NCI-H1436 (cell line): ENCODE measurements at places on chromosomes 7 and 10.
A peak's percentile ranks its signal among the peaks of the same experiment; 100 is the strongest.

GRCh38 chr10:119896937-119897770, 4.6 kb downstream of the SEC23IP start:
- no peak for DNase-seq

DNA sequence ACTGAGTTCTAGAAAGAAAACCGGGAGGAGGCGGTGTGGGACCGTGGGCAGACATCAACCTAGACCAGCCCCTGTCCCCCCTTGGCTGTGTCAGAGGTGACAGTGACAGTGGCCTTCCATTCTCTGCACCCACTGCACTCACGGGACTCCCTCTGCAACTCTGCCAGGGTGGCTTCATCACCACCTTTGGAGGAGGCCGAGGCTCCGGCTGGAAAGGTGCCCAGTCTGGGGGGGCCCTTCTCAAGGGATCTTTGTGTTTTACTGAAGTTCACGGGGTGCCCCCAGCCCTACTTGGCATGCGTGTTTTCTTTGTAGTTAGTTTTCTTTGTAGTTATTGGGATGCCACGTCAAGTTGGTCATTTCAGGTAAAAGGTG, 417.6 kb downstream of the DNAJB6 start:
- DNase-seq = no peak

GRCh38 chr7:107505997-107506673, 36.3 kb downstream of the GPR22 start:
- peak; percentile 80 for DNase-seq

GRCh38 chr10:130884456-130884855, 427.1 kb downstream of the TCERG1L start:
- DNase-seq = no peak

- no peak for DNase-seq
Observed at GRCh38 chr10:91033324-91033950, 112.5 kb upstream of the ANKRD1 start.

DNA sequence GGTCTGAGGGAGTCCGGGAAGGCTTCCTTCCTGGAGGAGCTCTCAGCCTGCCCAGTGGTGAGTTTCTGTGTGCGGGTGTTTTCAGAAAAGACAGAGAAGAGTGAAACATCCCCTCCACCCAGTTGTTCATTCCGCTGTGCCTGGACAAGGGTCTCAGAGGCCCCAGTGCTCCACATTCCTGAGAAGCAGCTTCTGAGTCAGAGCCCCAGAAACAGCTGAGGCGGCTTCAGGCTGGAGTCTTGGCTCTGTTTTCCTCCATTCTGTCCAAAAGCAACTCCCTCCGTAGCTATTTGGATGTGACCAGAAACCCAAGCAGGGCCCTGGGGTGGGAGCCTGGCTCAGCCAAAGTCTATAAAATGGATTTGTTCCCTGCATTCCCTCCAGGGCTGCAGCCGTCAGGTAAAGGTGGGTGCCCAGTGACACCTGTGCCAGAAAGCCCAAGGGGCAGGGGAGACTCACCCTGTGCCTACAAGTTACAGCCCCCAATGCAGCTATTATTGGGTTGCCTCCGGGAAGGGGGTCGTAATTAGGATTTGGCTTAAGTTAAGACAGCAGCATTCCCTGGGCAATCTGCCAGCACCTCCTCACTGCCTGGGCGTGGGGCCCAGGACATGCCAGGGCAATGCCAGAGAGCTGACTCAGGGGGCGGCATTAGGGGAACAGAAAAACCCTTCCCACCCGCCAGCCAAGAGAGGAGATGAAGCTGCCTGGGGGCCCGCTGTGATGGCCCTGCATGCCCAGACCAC, 13.1 kb upstream of the CAMK2G start:
- DNase-seq = no peak

DNA sequence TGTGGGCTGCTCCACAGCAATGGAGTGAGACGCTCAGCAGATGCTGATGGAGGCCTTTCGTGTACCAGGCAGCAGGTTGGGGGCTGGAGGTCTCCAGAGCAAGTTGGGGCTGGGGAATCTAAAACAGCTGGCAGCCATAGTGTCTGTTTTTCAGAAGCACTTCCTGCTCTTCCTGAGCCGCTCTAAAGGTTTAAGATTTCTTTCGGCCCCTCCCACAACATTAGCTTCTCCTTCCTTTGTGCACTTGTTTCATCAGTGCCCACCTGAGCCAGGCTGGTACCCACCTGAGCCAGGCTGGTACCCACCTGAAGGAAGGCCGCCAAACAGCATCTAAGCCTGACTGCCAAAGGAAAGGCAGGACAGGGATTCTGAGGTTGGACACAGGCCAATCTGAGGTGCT, 18.4 kb upstream of the WAPL start:
- DNase-seq = no peak

DNA sequence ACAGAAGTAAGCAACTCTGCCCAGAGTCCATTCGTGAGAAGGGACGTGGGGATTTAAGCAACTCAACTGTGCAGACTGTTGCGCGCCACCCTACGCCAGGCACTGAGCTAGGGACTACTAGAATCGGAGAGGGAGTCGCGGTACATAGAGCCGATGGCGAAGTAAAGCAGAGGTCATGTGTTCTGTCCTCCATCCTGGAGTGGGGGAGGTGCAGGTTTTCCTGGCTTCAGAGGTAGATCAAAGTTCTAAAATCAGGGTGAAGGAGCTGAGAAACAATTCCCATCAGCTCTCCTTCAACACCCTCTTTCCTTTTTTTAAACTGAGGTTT, 23.2 kb downstream of the SLC35G1 start:
- DNase-seq = no peak

DNA sequence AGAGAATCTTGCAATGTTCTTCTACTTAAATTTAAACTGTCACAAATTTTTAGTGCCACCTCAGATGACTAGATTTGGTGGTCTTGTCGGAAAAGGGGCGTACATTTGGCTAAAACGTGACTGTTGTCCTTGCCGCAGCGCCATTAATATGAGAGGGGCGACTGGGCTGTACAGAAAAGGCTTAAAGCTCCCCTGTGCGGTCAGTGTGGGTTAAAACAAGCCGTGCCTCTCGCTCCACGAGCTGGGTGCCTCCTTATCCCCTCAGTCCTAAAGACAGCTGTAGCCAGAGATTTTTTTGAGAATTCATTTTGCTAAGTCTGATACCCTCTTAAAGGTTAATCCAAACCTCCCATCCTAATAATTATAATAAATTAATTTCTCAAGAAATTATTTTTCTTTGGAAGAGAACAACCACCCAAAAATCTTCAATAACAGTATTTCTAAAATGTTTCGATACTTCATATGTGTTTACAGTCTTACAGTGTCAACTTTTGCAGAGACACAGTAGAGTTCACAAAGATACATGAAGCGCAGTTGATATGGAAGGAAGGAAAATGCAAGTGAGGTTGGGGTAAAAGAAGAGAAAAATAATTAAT, 68.6 kb downstream of the C7orf25 start:
- no peak for DNase-seq

DNA sequence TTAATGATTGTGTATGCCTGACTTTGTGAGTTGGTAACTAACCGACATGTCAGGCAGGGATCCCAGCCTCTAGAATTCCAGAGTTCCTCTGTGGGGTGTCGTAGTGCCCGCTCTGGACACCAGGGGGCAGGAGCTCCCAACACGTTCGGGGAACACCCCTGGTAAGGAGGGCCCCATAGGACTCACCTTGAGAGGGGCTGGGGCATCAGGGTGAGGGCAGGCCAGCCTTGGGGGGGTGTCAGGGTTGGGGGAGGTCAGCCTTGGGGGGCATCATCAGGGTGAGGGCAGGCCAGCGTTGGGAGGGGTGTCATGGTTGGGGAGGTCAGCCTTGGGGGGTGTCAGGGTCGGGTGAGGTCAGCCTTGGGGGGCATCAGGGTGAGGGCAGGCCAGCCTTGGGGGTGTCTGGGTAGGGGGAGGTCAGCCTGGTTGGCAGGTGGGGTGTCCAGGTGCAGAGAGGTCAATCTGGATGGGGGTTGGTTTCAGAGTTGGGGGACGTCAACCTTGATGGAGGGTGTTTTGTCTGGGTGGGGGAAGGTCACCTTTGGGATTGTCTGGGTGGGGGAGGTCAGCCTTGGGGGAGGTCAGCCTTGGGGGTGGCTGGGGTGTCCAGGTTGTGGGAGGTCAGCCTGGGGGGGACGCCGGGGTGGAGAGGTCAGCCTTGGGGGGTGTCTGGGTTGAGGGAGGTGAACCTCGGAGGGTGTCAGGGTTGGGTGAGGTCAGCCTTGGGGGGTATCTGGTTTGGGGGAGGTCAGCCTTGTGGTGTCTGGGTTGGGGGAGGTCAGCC, 45.6 kb upstream of the SUN1 start:
- peak; percentile 58 for DNase-seq

DNA sequence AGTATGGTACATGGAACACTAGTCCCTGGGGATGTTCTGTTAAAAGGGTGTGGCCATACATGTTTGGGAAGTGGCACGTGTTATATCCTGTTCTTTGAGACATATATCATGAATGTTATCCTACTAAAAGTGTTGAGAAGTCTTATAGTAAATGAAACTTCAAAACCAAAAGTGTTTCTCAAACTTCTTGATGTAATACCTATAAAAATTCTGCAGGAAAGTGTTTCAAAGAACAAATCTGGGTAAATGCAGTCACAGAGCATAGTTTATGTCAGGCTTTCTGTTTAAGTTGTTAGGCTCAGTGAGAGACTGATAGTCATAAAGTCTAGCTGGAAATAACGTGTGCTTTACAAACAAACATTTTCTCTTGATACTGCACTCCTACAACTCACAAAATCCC, 273.7 kb downstream of the KIF20B start:
- no peak for DNase-seq

GRCh38 chr7:141956084-141956483, 9.3 kb upstream of the CLEC5A start:
- no peak for DNase-seq

DNA sequence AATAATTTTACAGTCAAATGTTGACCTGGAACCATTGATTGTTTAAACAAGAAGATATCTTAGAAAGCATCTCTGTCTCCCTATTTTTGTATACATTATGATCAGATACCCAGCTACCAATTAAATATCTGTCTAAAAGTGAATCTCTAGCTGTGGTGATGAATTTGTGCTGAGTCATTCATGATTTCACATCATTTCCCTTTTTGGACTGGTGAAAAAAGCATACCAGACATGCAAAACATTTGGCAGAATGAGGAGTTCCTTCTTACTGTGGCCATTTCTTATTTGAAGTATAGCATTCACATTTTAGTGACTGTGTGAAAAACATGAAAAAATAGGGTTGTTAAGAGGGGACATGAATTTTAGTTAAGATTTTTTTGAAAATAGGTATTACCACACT, 98.0 kb upstream of the GATA3 start:
- DNase-seq = no peak

DNA sequence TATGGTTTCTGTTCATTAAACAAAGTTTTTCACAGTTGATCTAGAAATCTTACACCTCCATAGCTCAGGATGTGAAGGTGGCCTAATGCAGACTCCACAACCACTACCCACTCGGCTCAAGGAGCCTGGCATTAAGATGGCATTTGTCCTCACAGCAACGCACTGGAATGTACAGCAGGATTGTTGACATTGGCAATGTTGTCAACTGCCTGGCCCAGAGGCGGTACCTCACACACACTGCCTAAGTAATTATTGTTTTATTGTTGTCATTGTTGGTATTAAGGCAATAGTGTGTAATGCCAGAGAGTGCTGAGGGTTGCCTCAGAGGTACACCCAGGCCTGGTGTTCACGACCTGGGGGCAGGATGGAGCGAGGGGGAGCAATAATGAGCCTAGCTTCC, 38.3 kb downstream of the LRRC18 start:
- no peak for DNase-seq

DNA sequence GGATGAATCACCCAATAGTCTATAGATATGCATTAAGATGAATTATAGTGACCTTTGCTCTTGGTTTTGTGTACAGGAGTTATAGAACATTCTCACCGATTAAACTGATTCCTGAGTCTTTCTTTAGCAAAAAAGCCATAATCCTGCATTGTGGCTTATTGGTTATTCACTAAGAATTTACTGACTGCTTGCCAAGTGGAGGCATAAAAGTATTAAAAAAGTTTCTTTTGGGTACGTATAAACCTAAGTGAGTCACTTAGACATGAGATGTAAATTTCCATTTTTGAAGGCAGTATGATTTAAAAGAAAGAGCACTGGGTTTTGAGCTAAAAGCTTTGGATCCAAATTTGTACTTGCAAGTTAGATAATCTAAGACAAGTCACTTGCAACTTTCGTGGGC, 100.7 kb downstream of the CDK6 start:
- DNase-seq = no peak

DNA sequence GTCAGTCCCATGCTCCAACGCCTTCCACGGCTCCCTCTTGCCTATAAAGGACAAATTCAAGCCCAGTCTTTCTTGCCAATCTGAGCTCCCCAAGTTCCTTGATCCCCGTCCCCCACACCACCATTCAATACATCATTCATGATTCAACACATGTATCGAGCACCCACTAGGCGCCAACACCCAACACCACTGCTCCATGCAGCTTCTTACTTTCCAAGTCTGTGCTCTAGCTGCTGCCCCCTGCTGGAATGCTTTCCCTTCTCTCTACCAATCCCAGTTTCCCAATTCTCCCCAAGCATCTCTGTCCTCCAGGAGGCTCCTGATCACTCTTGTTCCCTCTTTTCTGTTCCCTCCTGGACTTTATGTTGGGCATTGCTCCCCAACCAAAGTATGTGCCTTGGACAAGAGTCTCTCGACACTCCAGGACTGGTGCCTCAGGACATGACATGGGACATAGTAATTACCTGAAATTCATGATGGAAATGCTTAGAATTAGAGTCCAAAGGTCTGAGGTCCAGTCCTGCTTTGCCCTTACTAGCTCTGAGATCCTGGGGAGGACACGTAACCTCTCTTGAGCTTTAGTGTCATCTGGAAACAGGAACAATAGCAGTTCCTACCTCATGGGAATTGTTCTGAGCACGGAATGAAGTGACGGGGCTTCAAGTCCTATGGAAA, 172.7 kb downstream of the NEURL1 start:
- no peak for DNase-seq

DNA sequence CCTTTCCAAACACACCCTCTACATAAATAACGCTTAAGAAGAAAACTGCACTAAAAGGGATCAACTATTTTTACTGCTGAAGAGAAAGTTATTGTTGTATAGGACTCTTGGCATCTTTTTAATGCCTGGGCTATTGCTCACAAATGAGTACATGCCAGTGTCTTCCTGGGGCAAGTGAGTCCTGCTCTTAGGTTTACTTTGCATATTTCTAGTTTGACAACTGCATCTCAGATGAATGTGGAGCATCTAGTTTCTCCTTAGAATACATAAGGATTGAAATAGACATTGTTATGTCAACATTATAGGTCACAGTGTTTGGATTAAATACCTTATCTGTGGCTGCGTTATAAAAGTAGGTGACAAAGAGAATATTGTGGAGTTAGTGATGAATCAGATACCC, 44.5 kb downstream of the PSMC2 start:
- DNase-seq = no peak
